ENCODE measurements at places on chromosomes 13 and 19.

DNA sequence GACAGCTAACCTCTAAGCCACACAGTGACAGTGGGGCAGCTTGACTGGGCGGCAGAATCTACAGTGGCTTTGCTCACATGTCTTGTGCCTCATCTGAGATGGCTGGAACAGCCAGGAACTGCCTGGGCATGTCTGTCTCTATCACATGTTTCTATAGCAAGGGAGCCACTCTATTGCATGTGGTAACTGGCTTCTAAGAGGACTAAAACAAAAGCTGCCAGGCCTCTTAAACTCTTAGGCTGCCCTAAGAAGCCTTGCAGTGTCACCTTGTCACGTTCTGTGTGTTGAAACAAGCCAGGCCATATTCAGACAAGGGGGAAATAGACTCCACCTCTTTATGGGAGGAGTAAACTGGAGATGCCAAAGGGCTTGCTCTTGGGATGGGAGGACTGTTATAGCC is 122.9 kb upstream of the MAB21L1 start:
- DNase-seq = no peak

DNA sequence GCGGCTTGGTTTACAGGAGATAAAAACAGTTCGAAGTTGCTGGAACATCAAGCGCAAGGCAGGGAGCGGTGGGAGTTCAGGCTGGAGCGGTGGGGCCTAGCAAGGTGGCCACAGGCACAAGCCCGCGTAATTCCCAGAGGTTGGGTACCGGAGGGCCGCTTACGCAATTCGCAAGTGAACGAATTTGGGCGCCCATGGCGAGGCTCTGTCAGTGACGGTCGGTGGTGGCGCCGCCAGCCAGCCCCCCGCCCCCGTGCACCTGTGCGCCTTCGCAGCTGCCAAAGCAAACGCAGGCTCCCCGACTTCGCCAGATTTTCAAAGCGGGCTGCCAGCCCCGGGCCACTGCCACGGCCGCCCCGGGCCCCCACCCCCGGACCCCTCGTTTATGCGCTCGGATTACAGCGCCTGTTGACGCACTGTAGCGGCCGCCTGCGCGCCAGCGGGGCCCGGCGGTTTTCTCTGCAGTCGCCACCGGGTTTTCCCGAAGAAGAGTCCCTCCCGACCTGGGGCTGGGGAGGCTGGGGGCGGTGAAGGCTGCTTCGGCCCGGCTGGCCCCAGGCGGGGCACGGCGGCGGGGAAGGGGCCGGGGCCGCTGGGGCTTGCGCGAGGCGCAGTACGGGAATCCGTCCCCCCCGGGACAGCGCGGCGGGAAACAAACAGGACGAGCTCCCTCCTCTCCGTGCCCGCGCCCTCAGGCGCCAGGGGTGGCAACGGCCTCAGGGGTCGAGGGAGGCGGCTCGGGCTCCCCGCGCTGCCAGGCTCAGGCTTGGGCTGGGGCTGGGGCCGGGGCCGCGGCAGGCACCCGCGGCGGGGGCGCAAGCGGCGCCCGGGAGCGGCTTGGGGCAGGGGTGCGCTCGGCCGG is 709 bp downstream of the N4BP2L1 start:
- DNase-seq = no peak

- DNase-seq = no peak
These were observed 82.7 kb downstream of the SLC10A2 start for GRCh38 chr13:102983496-102983895.

- no peak for DNase-seq
These were observed 9.8 kb downstream of the SAFB start for GRCh38 chr19:5632657-5633056.

GRCh38 chr19:44927746-44928145 is 13.3 kb downstream of the APOC1 start:
- no peak for DNase-seq

DNA sequence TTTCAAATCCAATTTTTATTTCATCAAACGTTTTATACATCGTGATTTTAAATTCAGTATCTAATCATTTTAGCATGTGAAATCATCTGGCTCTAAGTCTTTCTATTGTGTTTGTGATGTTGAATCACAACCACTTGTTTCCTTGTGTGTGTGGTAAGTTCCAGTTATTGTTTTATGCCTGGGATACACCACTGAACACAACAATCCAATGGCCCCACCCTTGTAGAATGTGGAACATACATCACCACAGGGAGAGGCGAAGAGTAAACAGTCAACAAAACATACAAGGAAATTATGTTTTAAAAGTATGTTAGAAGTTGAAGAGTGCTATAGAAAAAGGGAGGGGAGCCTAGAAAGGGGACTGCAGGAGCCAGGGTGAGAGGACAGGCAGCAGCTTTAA is 100.5 kb downstream of the EPSTI1 start:
- no peak for DNase-seq

Measured in AG04449 (cell line).